Central memory CD8-positive, alpha-beta T cell (primary cell): ENCODE measurements at places on chromosomes 7 and 10.
A peak's percentile ranks its signal among the peaks of the same experiment; 100 is the strongest.

- DNase-seq = no peak
- no peak overlapping the region for H3K27ac ChIP-seq
- no peak overlapping the region for H3K4me3 ChIP-seq
- H3K4me1 ChIP-seq = no peaks in the 10 kb centered on the region
These were observed 25.1 kb downstream of the NRP1 start for GRCh38 chr10:33309406-33309805.

DNA sequence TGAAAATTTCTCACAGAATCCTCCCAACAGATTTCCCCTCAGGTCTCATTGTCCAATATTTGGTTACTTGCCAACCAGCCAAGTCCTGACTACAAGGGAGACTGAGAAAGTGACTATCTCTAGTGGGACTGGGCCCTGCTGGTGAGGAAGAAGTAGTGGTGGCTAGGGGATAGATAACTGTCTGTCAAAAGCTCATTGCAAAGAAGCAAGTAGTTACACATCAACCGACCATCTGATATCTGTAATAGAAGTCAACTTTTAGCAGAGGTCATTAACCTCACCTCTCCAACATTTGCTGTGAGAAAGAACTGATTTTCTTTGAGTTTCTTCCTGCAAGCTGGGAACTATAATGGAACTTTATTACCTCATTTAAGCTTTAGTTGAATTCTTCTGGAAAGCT is 15.2 kb downstream of the STAMBPL1 start:
- no peak overlapping the region for H3K4me3 ChIP-seq
- H3K4me1 ChIP-seq = peaks cover 54% of the 10 kb centered on the region
- H3K36me3 ChIP-seq = peaks cover 1% of the 10 kb centered on the region
- no peak overlapping the region for H3K27ac ChIP-seq
- no peaks in the 10 kb centered on the region for H3K27me3 ChIP-seq
- DNase-seq = no peak

DNA sequence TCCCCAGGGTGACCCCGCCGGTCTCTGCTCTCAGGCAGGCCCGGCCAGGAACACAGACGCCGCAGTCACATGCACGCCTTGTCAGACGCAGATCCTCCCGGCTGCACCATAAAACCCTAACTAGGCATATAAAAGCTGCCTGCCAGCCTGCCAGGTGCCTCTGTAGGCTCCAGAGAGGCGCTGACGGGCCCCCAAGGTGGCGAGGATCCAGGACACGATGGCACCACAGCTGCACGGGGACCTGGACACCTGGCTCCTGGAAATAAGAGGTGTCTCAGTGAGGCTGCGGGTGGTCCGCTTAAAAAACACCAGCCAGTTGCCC is 21.9 kb upstream of the GDF10 start:
- H3K36me3 ChIP-seq = no peaks in the 10 kb centered on the region
- DNase-seq = no peak
- H3K4me3 ChIP-seq = no peak overlapping the region
- H3K27me3 ChIP-seq = peaks cover 7% of the 10 kb centered on the region
- H3K4me1 ChIP-seq = peaks cover 11% of the 10 kb centered on the region

GRCh38 chr7:37212556-37212955 is 236.1 kb downstream of the ELMO1 start:
- H3K27ac ChIP-seq = no peak overlapping the region
- H3K27me3 ChIP-seq = no peaks in the 10 kb centered on the region
- DNase-seq = no peak
- H3K4me1 ChIP-seq = peaks cover 12% of the 10 kb centered on the region

GRCh38 chr7:47878662-47879061 is 69.6 kb downstream of the PKD1L1 start:
- no peak overlapping the region for H3K27ac ChIP-seq
- H3K27me3 ChIP-seq = no peaks in the 10 kb centered on the region
- H3K4me1 ChIP-seq = no peaks in the 10 kb centered on the region
- no peak for DNase-seq
- H3K4me3 ChIP-seq = no peak overlapping the region

GRCh38 chr10:33735464-33735923 is 401.0 kb upstream of the NRP1 start:
- peak overlapping the region; percentile 29 for H3K27ac ChIP-seq
- no peaks in the 10 kb centered on the region for H3K4me1 ChIP-seq
- peaks cover 2% of the 10 kb centered on the region for H3K27me3 ChIP-seq
- H3K4me3 ChIP-seq = no peak overlapping the region
- DNase-seq = no peak

- no peak overlapping the region for H3K27ac ChIP-seq
- DNase-seq = no peak
These were observed 179.0 kb downstream of the PCDH15 start for GRCh38 chr10:54622017-54622416.

- peak overlapping the region; percentile 89 for H3K27ac ChIP-seq
- H3K4me1 ChIP-seq = peaks cover 44% of the 10 kb centered on the region
- H3K4me3 ChIP-seq = peak overlapping the region; percentile 48
- H3K36me3 ChIP-seq = peaks cover 12% of the 10 kb centered on the region
- peaks cover 5% of the 10 kb centered on the region for H3K27me3 ChIP-seq
- no peak for DNase-seq
These were observed 58.3 kb downstream of the CDHR3 start for GRCh38 chr7:106021151-106022067.

DNA sequence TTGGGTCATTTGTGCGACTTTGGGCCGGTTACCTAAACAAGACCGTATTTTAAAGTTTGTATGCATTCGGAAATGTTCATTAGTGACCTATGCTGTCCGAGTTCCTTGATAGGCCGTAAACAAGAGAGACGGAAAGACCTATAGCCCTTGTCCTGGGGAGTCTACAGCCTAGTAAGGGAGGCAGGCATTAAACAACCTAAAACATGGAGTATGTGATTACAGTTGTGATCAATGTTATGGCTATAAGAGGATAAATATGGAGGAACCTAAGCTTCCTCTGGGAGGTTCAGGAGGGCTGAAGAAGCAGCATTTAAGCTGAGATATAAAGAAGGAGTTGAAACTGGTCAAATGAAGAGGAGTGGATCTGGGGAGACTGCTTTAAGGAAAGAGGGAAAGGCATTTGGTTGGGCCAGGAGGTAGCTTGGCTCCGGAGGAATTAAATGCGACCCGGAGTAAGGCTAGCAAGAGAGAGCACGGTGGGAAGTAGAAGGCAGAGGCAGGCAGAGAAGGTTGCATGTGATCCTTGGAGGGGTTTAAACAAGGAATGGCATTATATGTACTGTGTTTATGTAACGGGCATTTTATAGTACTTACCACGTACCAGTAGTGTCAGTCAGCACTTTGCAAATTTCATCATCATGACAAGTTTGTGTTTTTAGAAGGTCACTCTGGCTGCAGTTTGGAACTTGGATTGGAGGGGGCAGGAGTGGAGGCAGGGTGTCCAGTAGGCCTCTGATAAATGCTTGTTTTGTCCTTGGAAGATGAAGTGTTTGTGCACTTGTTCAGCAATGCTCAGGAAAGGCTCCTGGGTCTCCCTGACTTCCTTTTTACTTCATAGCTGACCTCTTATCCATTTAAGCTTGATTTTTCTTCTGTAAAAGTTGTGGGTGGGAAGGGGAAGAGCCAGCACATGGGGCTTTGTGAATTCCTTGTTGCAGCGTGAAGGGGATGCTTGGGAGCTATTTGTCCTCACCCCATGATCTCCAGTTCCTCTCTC is 1.0 kb upstream of the AVPI1 start:
- H3K27ac ChIP-seq = peak overlapping the region; percentile 6
- no peak for DNase-seq
- H3K4me3 ChIP-seq = peak overlapping the region; percentile 83
- H3K36me3 ChIP-seq = peaks cover 5% of the 10 kb centered on the region

GRCh38 chr10:35497909-35498308 is 107.2 kb upstream of the GJD4 start:
- H3K27ac ChIP-seq = no peak overlapping the region
- DNase-seq = no peak
- H3K4me1 ChIP-seq = peaks cover 36% of the 10 kb centered on the region
- no peak overlapping the region for H3K4me3 ChIP-seq
- H3K27me3 ChIP-seq = no peaks in the 10 kb centered on the region

DNA sequence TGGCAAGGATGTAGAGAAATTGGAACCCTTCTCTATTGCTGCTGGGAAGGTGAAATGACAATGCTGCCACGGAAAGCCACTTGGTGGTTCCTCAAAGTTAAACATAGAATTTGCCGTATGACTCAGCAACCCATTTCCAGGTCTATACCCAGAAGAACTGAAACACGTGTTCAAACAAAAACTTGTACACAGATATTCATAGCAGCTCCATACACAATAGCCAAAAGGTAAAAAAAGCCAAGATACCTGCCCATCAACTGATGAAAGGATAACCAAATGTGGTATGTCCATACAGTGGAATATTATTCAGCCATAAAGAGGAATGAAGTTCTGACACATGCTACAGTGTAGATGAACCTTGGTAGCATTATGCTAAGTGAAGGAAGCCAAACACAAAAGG is 39.1 kb downstream of the LHPP start:
- peaks cover 1% of the 10 kb centered on the region for H3K36me3 ChIP-seq
- DNase-seq = no peak
- H3K27ac ChIP-seq = no peak overlapping the region
- H3K4me3 ChIP-seq = no peak overlapping the region
- H3K27me3 ChIP-seq = no peaks in the 10 kb centered on the region

- H3K4me3 ChIP-seq = no peak overlapping the region
- no peak for DNase-seq
- H3K36me3 ChIP-seq = no peaks in the 10 kb centered on the region
- no peaks in the 10 kb centered on the region for H3K4me1 ChIP-seq
- no peak overlapping the region for H3K27ac ChIP-seq
These were observed 293.4 kb upstream of the C7orf33 start for GRCh38 chr7:148296994-148297644.

GRCh38 chr10:17740668-17741067 is 11.3 kb upstream of the TMEM236 start:
- no peaks in the 10 kb centered on the region for H3K36me3 ChIP-seq
- H3K4me1 ChIP-seq = no peaks in the 10 kb centered on the region
- H3K4me3 ChIP-seq = no peak overlapping the region
- no peaks in the 10 kb centered on the region for H3K27me3 ChIP-seq
- no peak for DNase-seq
- no peak overlapping the region for H3K27ac ChIP-seq

DNA sequence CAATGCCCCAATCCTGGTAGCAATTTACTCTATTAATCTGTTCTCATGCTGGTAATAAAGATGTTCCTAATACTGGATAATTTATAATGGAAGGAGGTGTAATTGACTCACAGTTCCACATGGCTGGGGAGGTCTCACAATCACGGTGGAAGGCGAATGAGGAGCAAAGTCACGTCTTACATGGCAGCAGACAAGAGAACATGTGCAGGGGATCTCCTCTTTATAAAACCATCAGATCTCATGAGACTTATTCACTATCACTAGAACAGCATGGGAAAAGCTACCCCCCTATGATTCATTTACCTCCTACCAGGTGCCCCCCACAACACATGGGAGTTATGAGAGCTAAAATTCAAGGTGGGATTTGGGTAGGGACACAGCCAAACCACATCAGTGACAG is 872.2 kb downstream of the ANKRD7 start:
- no peaks in the 10 kb centered on the region for H3K36me3 ChIP-seq
- no peak overlapping the region for H3K4me3 ChIP-seq
- H3K27me3 ChIP-seq = no peaks in the 10 kb centered on the region
- no peak overlapping the region for H3K27ac ChIP-seq

DNA sequence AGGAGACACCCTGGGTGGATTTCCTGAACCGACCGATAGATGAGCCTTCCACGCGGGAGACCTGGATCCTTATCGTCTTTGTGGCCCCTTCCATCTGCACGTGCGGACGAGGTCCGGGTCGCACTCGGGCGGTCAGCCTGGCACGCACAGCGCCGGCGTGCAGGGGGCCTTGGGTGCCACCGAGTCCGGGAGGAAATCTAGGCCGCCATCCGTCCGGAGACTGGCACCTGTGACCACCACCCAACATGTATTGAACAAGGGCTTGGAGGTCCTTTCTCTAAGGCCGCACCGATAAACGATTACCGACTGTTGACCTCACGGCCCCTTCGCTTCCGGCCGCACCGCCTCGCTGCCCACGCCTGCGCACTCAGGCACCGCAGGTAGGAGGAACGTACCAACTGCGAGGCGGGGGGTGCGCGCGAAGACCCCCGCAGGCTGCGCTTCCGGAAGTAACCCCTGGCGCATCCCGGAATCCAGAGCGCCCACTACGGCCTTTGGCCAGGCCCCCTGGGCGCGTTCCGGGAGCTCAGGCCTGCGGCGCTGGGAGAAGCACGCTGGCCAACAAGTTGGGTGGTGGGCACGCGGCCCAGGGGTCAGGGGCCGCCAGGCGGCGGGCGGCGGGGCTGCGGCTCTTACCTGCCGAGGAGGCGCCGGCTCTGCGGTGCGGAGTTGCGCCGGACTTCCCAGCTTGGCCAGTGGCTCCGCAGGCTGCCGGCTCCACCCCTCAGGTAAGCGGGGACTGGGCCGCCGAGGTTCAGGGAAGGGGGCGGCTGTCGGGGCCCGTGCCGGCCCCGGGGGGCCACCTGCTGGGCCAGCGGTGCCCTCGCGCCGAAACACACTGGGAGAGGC is at the start of the genes ACTR3C and LRRC61:
TSS of gene ACTR3C (minus strand) at position 713 of the 849 bp plus-strand sequence. CDS start 28,249 bp downstream, outside the sequence.
TSS of gene LRRC61 (plus strand) at position 523 of the 849 bp plus-strand sequence. CDS start 13,507 bp downstream, outside the sequence.
- H3K27me3 ChIP-seq = no peaks in the 10 kb centered on the region
- peaks cover 18% of the 10 kb centered on the region for H3K36me3 ChIP-seq
- H3K4me1 ChIP-seq = peaks cover 40% of the 10 kb centered on the region
- peak; percentile 22 for DNase-seq

GRCh38 chr7:127366680-127367079 is 25.8 kb downstream of the ZNF800 start:
- peaks cover 26% of the 10 kb centered on the region for H3K4me1 ChIP-seq
- H3K27ac ChIP-seq = no peak overlapping the region
- no peak for DNase-seq
- no peaks in the 10 kb centered on the region for H3K27me3 ChIP-seq
- H3K4me3 ChIP-seq = no peak overlapping the region

DNA sequence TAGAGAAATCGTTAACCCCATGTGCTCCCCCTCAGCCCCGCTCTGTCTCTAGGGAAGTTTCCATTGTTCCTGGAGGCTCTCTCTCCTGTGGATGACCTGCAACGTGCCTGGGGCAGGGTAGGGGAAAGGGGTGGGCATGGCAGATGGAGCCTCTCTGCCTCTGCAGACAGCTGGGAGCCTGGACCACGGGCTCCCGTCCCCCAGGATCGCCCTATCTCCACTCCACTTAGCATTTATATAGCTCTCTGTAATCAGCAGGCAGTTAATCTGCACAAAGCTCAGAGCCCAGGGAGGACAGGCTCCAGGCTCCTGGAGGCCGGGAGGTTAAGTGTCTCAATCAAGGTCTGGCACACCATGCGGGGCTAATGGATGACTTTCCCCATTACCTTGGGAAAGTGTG is 369.7 kb downstream of the PLXNA4 start:
- peaks cover 26% of the 10 kb centered on the region for H3K27me3 ChIP-seq
- no peak overlapping the region for H3K4me3 ChIP-seq
- H3K27ac ChIP-seq = no peak overlapping the region
- no peaks in the 10 kb centered on the region for H3K4me1 ChIP-seq
- no peaks in the 10 kb centered on the region for H3K36me3 ChIP-seq
- DNase-seq = no peak
